GDM1 (cell line): ENCODE measurements at places on chromosomes 11 and 22.
A peak's percentile ranks its signal among the peaks of the same experiment; 100 is the strongest.

- no peak for DNase-seq
Measured at GRCh38 chr11:71178076-71178475, 74.3 kb downstream of the SHANK2 start.

GRCh38 chr11:65903068-65903481 is 2.9 kb upstream of the FOSL1 start:
- DNase-seq, result peak; percentile 28

GRCh38 chr11:93704237-93704636 is 37.1 kb downstream of the TAF1D start:
- no peak for DNase-seq

GRCh38 chr11:121054266-121054665 is 30.4 kb downstream of the TBCEL start:
- no peak for DNase-seq

DNA sequence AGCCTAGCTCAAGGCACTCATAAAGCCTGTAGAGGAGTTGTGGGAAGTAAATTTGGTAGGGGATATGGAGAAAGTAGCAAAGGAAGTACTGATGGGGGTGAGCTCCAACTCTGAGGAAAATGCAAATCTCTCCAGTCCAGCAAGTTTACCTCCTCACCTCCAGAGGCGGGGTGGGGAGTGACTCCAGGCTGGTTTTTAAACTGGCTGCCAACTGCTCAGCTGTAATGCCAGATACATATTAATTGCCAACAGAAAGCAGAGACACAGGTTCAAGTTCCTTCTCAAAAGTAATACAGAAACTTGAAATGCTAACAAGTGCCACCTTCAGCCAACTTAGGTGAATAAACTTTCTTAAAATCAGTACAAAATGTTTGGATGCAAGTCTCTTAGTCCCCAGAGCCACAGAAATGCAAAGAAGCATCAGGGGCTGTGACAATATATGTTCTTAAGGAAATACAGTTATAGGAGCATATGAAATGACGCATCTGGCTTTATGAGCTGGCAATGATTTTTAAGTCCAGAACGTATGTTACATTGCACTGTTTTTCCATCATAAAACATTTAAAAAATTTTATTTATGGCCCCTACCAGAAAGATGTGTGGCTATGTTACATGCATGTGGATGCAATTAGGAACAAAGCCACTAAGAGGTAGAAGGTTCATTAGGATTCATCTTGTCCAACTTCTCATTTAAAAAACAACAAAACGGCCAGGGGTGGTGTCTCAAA is 436.4 kb upstream of the CCDC90B start:
- no peak for DNase-seq

DNA sequence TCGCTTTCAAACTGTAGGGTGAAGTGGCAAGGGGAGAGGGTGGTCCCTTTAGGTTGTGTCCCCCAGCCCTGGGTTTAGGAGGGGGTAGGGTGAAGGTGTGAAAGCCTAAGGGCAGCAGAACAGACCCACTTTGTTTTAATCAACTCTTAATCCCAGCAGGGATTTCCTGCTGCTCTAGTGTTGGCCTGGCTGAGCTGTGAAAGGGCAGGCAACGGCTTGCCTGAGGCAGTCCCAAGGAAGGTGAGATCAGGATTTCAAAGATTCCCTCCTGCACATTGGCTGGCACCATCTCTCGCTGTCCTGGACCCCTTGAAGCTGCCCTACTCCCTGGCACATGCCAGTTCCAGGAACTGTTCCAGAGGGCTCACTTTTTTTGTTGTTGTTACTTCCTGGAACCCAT is 221.3 kb downstream of the INSC start:
- DNase-seq, result no peak

DNA sequence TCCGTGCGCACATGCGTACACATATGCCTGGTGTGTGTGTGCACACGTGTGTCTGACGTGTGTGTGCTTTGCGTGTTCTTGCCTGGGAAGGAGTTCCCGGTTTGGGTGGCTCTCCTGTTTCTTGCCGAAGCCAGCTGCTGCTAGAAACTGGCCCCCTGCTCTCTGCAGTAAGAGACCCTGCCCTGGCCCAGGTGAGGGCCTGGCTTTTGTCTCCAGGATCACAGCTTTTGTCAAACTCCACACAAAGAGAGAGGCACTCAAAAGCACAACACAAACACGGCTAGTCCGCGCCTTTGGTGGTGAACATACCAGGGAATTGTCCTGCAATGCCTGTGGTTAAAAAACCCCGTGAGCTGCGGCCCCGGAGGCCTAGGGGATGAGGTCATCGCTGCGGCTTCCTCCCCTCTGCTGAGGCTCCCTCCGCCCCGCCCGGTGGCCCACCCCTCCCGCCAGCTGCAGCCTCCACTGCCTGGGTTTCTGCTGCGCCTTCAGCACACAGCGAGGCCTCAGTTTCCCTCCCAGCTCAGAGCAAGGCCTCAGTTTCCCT is 88.9 kb downstream of the KCNQ1 start:
- peak; percentile 65 for DNase-seq

DNA sequence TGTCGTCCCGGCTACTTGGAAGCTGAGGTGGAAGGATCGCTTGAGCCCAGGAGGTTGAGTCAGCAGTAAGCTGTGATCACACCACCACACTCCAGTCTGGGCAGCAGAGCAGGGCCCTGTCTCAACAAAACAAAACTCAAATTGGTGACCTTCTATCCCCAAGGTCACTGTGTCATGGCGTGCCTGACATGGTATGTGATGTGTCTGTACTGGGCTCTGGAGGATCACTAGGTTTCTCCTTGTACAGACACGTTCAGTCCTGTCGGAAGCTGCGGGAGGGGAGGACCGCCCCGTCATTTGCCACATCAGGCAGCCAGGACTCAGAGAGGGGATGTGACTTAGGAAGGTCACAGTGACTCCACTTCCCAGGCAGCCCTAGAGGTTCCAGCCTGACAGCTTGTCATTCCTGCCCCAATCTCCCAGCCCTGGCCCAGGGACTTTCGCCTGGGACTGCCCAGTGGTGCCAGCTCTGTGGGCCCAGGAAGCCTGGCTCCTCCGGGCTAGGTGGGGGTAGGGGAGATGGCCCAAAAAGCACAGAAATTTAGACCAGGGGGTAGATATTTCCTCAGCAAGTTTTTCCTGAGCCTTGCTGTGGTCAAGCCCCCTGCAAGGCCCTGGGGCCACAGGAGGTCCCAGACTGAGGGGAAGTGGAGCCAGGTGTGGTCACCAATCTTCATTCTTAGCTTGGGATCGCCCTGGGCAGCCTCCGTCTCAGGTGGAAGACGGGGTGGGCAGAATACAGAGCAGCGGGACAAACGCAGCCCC is 53.2 kb downstream of the TRIOBP start:
- no peak for DNase-seq

DNA sequence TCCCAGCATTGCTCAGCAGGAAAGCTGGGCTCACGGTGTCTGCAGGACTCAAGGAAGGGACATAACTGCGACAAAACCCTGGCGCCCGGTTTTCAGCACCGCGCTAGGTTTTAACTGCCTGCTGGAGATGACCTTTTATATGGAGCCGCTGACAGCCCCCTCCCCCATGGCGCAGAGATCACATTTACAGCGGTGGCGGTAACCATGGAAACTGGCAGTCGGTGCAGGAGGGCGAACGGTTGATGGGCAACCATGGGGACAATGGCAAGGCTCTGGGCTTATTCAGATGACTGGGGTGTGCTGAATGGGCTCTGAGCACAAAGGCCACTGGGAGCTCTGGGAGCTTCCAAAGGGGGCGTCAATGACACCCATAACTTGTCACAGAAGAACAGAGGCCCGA is 37.2 kb downstream of the CELSR1 start:
- DNase-seq, result no peak

DNA sequence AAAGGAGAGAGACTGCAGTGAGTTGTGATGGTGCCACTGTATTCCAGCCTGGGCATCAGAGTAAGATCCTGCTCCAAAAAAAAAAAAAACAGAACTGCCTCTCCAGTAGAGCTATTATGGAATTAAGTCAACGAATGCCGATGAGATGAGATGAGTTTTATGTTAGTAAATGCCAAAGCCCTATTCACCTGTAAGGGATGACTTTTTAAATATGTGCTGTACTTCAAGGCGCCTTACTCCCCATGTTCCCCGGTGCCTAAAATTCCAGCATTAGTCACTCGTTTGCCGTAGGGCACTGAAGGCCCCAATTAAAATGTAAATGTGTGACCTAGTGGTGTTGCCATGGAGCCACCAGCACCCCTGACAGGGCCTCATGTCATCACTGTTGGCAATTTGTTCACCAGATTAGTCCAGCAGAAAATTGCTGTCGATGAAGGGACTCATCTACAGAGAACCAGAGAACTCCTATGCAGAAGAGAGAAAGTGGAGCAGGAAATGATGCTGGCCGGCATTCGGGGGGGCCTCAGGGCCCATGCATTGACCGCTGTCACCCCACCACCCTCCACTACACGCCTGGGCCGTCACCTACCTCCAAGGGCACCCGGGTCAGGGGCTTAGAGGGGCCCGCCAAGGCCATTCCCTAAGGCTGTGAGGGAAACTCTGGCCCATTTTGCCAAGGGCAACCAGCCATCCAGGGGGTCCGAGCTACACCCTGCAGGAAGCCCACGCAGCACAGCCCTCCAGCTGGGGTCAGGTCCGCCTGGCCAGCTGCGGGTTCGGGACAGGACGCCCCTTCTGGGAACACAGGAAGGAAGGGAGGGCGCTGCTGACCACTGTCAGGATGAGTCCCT is 17.8 kb downstream of the LIF start:
- no peak for DNase-seq

GRCh38 chr11:116471608-116472256 is 301.1 kb downstream of the BUD13 start:
- DNase-seq, result no peak

- DNase-seq, result no peak
Measured at GRCh38 chr22:30556388-30556787, 9.8 kb upstream of the SEC14L6 start.

DNA sequence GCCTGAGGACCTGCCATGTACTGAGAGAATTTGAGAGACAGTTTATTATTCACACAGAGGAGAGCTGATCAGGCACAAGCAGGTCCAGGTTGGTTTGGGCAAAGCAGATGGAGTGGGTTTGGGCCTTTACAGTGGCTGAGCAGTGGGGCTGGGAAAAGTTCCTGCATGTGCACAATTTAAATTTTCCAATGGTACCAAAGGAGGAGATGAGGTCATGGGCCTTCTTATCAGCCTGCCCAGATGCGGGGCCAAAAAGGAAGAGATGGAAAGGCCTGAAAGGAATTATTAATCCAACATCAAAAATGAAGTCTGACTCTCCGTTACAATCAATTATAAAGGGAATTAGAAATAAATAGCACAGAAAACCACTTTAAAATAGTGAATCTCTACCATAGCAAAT is 367.6 kb downstream of the TMEM135 start:
- no peak for DNase-seq

- no peak for DNase-seq
Measured at GRCh38 chr11:2530855-2531200, 86.0 kb downstream of the KCNQ1 start.

- DNase-seq, result no peak
Measured at GRCh38 chr11:64216879-64217278, 9.1 kb downstream of the TRPT1 start.

- peak; percentile 16 for DNase-seq
Measured at GRCh38 chr11:12888525-12889158, 120.5 kb upstream of the RASSF10 start.

DNA sequence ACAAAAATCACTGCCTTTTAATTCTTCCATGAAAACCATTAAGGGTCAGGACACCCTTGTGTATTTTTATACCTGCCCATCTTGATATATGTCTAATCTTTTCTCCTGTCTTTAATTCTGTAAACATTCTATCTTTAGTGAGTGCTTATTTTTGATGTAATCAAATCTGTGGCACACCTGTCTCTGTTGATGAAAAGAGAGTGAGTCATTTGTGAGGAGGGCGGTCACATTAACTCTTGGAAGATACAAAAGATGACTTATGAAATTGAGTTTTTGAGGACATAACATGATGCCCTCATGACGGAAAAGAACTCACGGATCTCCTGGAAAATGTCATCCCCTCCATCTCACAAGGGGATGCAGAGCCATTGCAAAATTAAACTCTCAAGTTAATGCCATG is 206.5 kb upstream of the PGR start:
- DNase-seq, result no peak

GRCh38 chr22:43851979-43852307 is 10.4 kb downstream of the SULT4A1 start:
- no peak for DNase-seq

DNA sequence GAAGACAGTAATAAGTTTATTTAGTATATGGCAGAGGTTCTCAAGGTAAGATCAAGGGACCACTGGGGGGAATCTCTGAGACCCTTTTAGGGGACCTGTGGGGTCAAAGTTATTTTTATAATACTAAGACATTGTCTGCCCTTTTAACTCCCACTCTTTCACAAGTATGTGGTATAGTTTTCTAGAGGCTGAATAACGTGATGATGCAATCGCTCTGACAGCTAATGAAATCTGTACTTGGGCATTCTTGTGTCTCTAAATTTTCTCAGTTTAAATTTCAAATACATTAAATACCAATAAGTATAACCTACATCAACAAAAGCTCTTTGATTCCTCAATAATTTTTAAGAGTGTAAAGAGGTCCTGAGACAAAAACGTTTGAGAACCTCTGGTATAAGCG is 147.9 kb downstream of the ATG16L2 start:
- no peak for DNase-seq

DNA sequence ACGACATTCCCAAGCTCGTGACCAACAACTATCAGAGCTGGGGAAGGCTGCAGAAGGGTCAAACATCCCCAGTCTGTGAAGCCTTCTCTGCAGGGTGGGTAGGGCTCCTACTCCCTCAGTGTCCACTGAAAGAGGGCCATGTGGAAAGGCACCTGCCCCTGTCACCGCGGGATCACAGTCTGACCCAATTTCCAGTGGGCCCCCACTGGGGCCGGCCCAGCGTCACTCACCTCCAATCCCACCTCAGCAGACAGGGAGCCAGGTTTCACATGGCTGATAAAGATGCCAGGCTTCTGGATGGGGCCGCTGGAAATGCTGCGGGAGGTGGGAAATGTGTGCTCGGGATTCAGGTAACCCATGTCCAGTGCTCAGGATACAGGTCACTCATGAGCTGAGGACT is 20.0 kb downstream of the USH1C start:
- no peak for DNase-seq

- DNase-seq, result no peak
Measured at GRCh38 chr22:25172153-25172552, 27.5 kb upstream of the CRYBB3 start.

GRCh38 chr11:19994672-19995071 is 165.6 kb downstream of the DBX1 start:
- no peak for DNase-seq

DNA sequence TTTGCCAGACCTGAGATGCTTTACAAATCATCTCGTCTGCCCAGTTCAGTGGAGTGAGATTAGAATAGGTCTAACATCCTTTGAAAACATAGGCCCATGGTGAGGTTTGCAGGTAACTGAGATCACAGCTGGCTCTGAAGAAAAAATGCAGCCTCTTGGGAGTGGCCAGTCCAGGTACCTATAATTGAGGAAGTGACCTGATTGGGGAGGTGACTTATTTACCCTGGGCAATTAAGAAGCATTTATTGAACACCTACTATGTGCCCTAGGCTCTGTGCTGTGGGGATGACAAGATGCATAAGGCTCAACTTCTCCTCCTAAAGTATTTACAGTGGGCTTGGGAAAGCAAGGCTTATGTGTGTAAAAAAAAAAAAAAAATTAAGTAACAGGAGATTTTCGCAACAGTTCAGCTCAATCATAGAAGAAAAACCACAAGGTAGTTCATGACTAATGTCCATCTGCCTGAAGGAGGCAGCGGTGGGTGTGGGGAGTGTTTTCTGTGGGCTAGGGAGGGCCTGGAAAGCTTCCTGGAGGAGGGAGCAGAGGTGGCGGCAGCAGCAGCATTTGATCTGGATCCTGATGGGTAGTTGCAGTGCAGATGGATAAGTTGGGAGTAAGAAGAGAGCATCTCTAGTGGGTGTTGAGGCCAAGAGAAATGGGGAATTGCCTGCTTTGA is 16.1 kb downstream of the MICAL2 start:
- no peak for DNase-seq

- DNase-seq, result no peak
Measured at GRCh38 chr11:46599340-46600193, 5.7 kb upstream of the AMBRA1 start.
